ENCODE measurements at places on chromosomes 6 and 20.

GRCh38 chr6:100212131-100212530 lies 218.1 kb upstream of the MCHR2 start:
- no peak for DNase-seq

- DNase-seq: no peak
Measured at GRCh38 chr6:124973780-124974179, 11.5 kb downstream of the RNF217 start.

DNA sequence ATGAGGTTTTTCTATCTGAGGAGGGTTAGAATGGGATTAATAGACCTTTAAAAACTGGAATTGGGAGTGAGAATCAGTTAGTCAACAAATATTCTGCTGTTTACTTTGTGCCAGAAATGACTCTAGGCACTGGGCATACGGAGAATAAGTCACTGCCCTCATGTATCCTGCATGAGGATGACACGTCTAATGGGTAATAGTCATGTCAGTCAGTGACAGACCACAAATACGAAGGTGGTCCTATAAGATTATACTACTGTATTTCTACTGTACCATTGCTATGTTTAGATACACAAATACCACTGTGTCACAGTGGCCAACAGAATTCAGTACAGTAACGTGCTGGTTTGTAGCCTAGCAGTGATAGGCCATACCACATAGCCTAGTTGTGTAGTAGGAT lies 30.7 kb downstream of the ZFAND3 start:
- DNase-seq: no peak

DNA sequence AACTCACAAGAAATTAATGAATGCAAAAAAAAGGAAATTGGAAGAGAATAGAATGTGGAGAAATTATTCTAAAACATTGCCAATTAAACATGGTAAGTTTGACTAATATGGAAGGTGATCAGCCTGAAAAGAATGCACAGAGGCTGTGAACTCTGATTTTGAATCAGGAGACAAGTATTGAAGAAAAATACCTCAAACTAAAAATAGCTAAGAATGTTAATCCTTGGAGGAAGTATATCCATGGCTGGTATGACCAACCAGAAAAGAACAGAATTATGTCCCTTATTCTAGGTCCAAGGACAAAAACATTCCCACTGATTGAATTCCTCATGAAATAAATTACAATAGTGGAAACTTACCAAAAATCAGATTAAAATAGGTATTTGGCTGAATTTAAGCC lies 7.3 kb upstream of the RIMS1 start:
- DNase-seq: no peak

DNA sequence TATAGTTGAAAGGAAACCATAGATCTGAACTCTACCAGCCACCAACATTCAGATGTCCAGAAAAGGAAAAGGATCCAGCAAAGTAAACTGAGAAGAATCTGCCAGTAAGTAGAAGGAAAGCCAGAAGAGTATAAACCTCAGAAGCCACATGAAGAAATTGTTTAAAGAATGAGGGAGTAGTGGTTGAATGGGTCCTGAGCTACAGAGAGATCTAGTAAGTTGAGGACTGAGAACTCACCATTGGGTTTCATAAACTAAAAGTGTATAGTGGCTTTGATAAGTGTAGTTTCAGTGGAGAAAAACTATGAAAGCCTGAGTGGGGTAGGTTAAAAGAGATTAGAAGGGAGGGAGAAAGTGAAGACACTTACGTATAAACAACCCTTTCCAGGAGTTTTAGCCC lies 32.0 kb upstream of the SUMO4 start:
- no peak for DNase-seq

DNA sequence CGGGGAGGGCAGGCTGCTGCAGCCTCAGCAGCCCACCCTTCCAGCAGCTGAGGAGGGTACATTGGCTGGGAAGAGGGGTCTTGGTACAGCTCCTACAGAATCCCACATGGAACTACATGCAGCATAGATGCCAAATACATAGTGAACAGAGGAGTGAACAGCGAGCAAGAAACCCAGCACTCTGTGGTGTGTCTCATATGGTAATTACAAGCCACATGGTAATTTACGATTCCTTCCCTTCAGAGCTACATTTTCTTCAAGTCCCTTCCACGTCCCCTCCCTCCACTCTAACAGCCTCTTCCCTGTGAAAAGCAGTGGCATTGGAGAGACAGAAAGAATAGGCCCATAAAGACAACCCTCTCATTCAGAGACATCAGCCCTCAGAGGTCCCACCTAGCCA lies 167.7 kb downstream of the SYNDIG1 start:
- no peak for DNase-seq

DNA sequence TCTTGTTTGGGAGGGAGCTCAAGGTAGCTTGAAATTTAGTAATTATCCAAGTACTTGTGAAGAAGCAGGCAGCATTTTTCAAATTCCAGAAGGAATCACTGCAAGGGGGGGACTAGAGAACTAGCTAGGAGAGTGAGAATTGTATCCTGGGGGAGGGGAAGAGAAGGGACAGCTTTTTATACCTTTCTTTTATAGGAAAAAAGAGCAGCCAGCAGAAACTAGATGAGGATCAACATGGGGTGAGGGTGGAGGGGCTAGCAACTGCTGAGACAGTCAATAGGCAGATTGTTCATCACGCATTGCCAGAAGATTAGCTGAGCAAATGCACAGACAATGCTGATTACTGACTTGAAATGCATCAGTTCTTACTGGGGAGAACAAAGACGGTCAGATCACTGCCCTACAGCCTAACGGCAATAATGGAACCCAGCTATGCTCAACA lies 514.3 kb upstream of the CITED2 start:
- DNase-seq: no peak

DNA sequence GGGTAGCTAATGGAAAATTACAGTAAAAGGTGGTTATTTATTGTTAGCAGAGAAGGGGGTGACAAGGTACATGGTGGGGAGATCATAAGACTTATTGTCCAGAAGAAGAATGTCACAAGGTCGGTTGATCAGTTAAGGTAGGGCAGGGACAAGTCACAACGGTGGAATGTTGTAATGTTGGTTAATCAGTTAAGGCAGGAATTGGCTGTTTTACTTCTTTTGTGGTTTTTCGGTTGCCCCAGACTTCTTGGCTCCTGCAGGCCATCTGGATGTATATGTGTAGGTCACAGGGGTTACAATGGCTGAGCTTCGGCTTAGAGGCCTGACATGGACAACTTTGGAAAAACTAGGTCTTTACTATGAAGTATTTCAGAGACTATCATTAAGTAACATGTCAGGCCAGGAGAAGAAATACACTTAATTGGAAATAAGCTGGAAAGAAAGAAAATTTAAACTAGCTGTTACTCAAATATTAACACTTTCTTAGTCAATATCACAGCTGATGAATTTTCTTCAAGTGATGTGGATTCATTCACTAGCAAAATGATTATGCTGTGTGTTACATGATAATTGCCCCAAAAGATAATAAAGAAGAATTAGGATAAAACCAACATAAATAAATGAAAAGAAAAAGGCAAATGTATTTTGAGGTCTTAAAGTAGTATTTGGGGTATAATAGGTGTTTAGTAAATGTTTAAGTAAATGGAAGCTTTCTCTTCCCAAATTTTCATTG lies 4.4 kb downstream of the AIG1 start:
- DNase-seq: no peak

Measured in left forelimb (tissue), 1 donor.